ENCODE measurements at places on chromosomes 5 and 9.

DNA sequence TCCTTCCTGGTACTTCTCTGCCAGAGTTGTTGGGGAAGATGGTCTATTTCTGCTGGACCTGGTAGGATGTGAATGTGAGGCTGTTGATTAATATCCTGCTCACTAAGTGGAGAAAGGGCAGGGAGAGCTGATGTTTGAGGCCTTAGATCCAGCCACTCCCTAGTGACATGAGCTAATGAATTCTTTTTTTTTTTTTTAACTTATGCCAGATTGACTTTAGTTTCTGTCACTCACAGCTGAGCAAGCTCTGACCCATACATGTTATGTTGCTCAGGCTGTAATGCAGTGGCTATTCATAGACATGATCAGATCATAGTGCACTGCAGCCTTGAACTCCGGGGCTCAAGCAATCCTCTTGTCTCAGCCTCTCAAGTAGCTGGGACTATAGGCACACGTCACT, 75.1 kb upstream of the SPRY4 start:
- DNase-seq, result no peak

- DNase-seq, result peak; percentile 13
Observed at GRCh38 chr5:80067531-80068245, 32.5 kb downstream of the THBS4 start.

GRCh38 chr5:53891159-53891558, 330.7 kb downstream of the NDUFS4 start:
- DNase-seq, result no peak

- peak; percentile 80 for DNase-seq
Observed at GRCh38 chr9:72365525-72366256, 683 bp upstream of the ZFAND5 start.

DNA sequence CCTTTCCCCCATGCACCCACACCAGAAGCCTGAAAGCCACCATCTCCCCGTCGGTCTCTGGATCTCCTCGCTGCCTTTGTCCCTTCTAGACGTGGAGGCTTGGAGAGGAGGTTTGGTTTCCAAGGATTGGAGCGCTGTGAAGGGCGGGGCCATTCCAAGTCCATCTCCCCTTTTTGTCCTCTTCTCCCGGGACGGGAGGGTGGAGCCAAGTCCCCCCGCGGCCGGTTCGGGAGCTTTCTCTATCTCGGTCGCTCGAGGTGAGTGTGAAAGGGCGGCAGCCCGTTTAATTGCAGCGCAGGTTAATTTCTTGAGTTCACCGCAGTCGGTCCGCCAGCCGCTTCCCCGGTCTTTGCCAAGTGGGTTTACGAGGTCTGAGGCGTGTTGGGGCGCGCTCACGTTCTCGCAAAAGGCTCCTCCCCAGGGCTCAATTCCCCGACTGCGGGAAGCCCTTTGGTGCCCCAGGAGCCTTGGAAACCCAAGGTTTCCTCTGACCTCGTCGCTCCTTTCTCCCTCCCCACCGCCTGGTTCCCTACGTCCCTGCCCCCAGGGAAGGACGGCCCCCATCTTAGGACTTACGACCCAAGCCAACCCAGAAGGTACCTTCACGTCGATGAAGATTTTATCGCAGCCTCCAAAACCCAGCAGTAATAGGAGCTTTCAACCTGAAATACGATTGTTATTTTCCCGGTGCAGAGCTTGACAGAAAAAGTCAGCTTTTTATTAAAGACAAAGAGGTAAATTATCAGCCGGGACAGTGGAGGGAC, 2.8 kb upstream of the ZNF462 start:
- no peak for DNase-seq

DNA sequence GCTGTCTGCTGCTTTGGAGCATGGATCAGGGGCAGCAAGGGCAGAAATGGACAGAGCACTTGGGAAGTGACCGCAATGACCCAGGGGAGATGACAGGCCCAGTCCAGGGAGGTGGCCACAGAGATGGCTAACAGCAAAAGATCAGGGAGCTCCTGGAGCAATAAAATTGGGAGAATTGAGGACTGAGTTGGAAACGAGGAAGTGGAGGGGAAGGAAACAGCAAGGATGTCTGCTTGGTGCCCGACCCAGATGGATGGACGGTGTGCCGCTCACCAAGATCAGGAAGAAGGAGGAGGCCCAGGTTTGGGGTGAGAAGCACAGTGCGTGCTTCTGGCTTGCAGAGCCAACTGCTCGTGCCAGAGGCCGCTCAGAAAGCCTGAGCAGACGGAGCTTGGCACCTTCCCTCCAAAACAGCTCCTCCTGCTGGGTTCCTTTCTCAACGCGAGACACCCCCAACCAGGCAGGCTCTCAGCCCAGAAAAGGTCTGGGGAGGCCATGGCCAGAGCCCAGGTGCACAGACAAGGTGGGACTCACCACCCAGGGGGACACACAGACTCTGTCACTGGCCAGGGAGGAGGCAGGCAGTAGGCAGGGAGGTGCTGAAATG, 1.7 kb upstream of the SLC34A1 start:
- peak; percentile 53 for DNase-seq

GRCh38 chr5:15014809-15015208, 143.2 kb upstream of the ANKH start:
- no peak for DNase-seq

- DNase-seq, result no peak
Observed at GRCh38 chr9:676780-677438, 164.6 kb upstream of the DMRT1 start.

- DNase-seq, result no peak
Observed at GRCh38 chr5:61159070-61159469, 3.2 kb downstream of the SMIM15 start.
